CD4-positive, alpha-beta T cell treated with Interferon alpha-2 for 1 hour (primary cell): ENCODE measurements at places on chromosomes 1 and 21.

- peak; percentile 39 for DNase-seq
These were observed 6.9 kb downstream of the ACKR1 start for GRCh38 chr1:159211331-159212136.

- no peak for DNase-seq
These were observed 9.3 kb upstream of the PABPC4 start for GRCh38 chr1:39585933-39586332.

- DNase-seq = no peak
These were observed 40.7 kb downstream of the COQ8A start for GRCh38 chr1:226980565-226981385.

GRCh38 chr1:147851149-147851548 lies 51.4 kb upstream of the GJA8 start:
- no peak for DNase-seq

DNA sequence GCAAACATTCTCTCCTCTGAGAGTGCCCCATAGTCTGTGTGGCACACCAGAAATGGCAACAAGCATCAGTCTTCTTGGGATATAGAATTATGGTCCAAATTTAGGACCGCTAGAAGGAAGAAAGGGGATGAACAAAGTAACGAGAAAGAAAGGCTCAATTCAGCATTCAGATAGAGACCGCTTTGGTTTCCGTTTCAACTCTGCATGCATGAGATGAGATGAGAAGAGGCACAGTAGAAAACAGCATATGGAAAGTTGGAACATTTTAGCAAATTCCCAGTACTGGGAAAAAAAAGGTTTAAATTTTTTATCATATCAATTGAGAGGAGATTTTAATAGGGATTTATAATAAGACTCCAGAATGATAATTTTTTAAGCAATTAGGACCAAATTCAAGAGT lies 595.5 kb upstream of the CHRM3 start:
- DNase-seq = no peak

DNA sequence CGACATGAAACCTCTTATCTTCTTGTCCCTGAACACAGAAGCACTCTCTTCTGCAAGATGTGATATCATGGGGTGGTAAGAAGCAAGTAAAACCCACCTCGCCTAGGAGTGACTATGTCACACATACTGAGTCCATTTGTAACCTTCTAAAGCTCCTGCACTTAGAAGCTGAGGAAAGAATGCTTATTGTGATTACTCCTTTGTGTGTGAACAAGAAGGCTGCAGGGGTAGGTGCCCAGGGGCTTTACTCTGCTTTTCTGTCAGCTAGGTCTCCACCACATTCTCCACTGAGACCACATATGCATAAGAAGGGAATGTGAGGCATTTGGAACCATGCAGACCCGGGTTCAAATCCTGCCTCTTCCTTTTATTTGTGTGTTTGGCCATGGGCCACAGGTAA lies 144.3 kb downstream of the DMRTA2 start:
- no peak for DNase-seq

DNA sequence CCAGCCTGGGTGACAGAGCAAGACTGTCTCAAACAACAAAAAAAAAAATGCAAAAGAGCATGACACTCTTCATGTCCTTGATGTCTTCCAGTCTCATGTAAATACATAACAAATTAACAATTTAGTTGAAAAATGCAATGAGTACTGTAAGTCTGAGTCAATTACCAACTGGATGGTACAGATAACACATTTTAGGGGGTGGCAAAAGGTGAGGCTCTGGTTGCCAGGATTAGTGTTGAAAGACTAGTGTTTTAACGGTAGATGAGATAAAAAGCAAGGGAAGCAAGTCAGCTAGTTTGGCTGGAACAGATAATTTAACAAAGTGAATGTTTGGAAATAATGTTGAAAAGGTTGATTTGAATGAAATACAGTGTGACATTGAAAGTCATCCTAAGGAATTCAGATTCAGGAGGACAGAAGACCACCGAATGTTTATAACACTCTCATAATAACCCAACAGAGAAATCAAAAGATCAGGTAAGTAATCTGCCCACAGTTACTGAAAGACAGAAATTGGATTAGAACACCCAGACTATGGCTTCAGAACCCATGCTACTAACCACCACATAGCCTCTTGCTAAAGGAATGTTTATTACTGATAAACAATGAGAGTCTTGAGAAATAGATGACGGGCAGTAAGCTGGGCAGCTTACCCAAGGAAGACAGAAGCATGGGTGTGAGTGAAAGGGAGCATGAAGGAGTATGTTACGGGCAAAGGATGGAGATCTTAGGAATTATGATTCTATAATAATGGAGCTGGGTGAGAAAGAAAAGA lies 312.4 kb downstream of the HMCN1 start:
- no peak for DNase-seq

DNA sequence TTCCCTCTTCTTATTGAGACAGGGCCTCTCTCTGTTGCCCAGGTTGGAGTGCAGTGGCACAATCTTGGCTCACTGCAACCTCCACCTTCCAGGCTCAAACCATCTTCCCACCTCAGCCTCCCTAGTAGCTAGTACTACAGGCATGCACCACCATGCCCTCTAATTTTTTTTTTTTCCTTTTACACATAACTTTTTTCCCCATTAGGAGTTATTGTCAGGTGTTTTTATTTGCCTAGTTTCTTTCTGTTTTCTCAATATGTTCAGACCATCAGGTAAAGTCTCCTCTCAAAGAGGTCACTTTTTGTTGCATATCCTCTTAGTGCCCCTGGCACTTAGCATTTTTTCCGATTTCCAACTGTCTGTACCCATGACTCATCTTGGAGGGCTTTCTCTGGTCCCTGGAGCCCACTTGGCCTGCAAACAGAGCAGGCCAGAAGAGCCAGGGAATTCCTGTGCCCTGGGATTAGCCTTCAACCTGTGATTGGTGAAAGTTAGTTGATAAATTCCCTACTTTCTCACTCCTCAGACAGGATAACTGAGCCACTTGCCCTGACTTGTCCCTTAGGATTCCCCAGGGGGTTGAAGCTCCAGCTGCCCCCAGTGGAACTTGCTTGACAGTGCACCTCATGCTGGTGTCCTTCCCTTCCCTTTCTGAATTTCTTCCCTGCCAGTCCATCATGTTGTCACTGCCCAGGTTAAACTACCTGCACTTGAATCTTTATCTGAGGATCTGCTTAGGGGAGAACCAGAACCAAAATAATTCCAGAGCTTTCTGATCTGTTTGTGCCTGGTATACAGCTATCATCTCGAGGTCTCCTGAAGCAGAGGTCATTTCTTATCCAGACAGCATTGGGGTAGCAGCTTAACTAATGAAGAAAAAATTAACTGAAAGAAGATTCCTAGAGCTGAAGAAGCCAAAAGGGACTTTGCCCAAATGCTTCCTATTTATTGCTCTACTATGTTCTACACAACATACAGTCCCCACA lies 2.4 kb downstream of the NTPCR start:
- peak; percentile 15 for DNase-seq

DNA sequence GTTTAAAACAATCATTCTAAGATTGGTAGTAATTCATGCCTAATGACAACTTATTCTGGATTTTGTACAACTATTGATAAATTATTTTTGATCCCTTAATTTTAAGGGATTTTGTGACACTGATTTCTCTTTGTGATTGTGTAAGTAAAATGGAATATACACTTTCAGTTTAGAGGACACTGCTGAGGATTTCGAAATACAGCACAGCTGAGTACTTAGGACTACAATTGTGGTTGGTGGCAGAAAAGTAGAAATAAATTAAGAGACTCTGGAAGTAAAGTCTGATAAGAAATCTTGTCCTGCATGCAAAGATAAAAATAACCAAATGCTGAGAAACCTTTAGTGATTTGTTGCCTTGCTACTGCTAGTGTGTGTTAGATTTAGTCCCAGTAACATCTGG lies 40.0 kb downstream of the TYW3 start:
- no peak for DNase-seq

DNA sequence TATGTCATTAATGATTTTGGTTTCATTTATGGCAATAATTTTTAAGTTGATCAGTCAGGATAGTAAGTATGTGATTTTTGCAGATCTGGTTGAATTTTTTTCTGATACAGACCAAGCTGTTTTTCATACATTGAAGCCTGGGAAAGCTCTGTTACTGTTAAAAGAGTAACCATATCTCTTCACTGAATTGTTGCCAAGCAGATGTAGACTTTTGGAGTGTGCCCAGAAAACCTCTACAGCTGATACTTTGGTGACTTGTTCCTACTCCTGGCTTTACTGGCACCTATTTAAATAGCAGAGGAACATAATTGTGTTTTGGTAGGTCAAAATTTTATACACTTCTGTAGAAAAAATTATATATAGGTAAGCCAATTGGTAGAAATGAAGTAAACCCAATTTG lies 49.4 kb downstream of the NFIA start:
- DNase-seq = no peak

DNA sequence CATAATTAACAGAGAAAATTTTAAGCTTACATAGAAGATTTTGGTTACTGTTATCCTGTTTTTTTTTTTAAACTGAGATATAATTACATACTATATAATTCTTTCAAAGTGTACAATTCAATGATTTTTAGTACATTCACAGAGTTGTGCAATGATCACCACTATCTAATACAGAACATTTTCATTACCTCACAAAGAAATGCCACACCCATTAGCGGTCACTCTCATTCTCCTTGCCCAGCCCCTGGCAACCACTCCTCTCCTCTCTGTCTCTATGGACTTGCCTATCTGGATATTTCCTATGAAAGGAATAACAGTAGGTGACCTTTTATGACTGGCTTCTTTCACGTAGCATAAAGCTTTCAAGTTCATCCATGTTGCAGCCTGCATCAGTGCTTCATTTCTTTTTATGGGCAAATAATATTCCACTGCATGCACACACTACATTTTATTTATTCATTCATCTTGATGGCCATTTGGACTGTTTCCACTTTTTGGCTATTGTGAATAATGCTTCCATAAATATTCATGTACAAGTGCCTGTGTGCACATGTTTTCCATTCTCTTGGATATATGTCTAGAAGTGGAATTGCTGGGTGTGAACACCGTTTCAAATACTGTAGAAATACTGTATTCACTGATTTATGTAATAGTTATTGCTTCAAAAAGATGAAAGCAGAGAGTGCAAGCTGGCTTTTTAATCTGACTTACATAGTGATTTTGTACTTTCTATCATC lies 26.5 kb downstream of the TAF5L start:
- no peak for DNase-seq

- DNase-seq = no peak
These were observed 665.1 kb upstream of the BRINP3 start for GRCh38 chr1:191142748-191143147.

DNA sequence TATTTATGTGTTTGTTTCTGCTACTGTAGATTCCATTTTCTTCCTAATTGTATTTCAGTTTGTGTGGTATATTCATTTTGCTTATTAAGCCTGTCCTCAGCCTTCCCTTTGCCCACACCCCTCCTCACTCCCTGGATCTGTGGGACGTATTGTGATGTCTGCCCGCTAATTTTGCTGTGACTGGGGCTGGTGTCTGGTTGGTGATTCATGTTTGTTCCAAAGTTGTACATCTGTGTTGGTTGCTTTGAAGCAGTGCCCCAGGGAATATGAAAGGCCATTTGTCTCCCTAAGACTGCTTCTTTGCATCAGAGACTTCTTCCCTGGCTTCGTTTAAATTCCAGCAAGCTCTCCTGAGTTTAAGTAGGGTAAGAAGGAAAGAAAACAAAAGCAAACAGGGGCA lies 289.5 kb upstream of the SGIP1 start:
- no peak for DNase-seq

DNA sequence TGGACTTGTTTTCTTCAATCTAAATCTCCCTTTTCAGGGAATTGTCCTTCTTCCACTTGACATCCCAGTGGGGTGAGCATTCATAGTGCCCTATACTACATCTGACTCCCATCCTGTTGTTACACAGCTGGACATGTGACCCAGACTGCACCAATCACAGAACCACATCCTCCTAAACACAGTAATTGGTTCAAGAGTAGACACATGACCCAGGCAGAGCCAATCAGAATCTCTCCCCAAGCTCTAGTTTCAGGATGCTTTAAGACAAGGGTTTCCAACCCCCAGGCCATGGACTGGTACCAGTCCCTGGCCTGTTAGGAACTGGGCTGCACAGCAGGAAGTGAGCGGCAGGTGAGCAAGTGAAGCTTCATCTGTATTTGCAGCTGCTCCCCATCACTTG lies 5.6 kb upstream of the DDOST start:
- DNase-seq = peak; percentile 13

GRCh38 chr1:114314098-114314497 lies 160.4 kb upstream of the SYT6 start:
- no peak for DNase-seq

DNA sequence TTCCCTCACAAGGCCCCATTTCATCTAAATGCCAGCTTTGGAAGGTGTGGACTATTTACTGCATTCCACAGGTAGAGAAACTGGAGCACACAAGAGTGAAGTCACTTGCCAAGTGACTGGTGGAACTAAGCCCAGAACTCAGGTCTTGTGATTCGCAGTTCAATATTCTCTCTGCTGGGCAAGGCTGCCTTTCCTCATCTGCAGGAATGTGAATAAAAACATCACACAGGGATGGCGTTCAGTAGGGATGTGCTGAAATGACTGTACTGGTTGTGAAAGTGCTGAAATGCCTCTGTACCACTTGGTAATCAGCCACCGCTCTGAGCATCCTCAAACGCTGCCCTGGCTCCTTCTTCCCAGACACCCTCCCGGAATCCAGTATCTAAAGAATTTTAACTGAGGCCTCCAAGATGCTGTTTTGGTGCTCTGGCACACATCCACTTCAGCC lies 145.6 kb downstream of the HIVEP3 start:
- no peak for DNase-seq

DNA sequence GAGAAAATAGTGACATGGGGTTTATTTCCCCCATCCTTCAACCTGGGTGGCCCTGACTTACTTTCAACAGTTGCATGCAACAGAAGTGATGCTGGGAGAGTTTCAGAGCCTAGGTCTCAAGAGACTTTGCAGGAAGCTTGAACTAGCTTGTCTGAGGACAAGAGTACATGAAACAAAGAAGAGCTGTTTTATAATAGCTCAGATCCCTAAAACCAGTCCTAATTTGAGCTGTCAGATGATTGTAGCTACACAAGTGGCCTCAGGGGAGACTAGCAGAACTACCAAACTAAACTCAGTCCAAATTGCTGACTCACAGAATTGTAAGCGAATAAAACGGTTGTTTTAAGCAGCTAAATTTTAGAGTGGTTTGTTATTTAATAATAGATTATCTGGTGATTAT lies 17.1 kb downstream of the RC3H1 start:
- DNase-seq = no peak

GRCh38 chr1:226100436-226101391 lies 38.2 kb downstream of the H3-3A start:
- peak; percentile 29 for DNase-seq
